Progenitor cell of endocrine pancreas (in vitro differentiated cells): ENCODE measurements at places on chromosomes 11 and 22. TPM values are rescaled to one million over a fixed set of nuclear protein-coding genes. Genes with fewer than 3 reads are reported as not detected.
A peak's percentile ranks its signal among the peaks of the same experiment; 100 is the strongest.

DNA sequence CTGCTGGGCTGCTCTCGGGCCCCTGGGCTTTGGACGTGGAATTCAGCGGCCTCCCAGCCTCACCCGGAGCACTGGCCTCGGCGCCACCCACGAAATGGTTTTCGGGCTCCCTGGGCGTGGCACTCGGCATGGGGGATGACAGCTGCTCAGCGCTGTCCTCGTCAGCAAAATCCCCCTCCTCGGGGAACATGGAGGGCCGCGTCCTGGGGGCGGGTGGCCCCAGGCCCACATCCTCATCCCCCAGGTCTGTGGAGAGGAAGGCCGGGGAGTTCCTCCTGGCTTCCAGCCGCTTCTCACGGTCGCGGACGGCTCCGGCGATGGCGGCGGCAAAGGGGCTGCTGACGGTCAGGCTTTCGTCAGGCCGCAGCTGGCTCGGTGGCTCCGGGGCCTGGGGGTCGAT is 88.4 kb downstream of the CTTN start:
- DNase-seq = no peak

DNA sequence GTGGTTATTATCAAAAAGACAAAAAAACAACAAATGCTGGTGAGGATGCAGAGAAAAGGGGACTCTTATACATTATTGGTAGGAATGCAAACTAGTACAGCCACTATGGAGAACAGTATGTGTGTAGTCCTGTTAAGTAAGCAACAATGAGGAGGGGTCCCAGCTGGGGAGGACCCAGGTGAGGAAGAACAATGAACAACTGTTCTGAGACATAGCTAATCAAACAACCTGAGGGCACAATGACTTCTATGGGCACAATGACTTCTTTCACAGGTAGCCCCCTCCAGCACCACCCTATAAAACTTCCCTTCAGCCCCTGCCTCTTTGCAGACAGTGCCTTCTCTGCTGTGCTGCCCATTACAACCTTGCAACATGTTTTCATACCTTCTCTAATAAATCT is 5.6 kb downstream of the JAML start:
- no peak for DNase-seq

- DNase-seq = no peak
Measured at GRCh38 chr11:75337195-75337654, 14.2 kb downstream of the ARRB1 start.

DNA sequence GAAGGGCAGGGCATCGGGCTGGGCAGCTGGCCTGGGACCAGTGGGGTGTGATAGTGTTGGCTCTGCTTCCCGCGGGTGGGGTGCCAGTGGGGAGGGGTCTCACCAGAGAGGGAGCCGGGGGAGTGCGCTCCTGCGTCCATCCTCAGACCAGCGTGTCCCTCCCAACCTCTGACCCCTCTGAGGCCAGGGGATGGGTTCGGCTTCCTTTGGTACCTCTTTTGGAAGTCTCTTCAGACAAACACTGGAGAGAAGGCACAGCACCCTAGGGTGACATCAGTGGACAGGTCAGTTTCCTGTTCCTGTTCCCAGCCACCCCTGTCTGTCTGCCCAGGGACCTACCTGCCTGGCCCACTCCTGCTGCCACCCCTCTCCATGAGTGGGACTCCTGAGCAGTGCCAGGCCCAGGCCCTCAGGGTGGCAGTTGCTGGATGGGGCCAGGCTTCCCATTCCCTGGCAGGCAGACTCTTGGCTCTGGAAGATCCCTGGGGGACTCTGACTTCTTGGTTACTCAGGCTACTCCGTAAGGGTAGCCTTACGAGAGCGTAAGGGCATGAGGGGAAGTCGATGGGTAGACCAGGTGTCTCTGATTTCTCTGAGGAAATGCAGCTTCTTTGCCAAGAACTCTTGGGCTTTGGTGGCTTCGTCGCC is 2.6 kb downstream of the TAGLN start:
- no peak for DNase-seq

The DLG2 gene
- total RNA-seq = 1.5 and 2.4 TPM in 2 replicates

The CYTH4 gene
- not detected in 2 replicates for total RNA-seq

The OR5F1 gene
- not detected in 2 replicates for total RNA-seq

DNA sequence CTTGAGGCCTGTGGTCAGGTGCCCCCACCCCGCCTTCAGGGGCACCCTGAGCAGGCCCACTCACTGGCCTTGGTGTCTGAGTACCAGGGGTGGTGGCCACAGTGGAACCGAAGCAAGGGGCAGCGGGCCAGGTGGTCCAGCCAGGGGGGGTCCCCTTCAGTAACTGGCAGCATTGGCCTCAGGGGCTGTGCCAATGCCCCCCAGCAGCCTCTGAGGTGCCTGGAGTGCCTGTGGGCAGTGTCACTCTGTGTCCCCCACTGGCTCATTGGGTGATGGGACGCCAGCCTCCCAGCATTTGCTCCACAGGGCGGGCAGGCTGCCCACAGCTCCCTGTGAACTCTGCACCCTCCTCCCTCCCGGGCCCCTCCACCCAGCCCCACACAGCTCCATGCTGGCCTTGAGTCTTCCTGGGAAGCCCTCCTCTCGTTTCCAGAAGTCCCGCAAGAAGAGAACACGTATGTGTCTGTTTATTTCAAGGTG is 29.5 kb upstream of the CARS1 start:
- no peak for DNase-seq

GRCh38 chr11:120938260-120938659 is 85.6 kb upstream of the TBCEL start:
- no peak for DNase-seq

DNA sequence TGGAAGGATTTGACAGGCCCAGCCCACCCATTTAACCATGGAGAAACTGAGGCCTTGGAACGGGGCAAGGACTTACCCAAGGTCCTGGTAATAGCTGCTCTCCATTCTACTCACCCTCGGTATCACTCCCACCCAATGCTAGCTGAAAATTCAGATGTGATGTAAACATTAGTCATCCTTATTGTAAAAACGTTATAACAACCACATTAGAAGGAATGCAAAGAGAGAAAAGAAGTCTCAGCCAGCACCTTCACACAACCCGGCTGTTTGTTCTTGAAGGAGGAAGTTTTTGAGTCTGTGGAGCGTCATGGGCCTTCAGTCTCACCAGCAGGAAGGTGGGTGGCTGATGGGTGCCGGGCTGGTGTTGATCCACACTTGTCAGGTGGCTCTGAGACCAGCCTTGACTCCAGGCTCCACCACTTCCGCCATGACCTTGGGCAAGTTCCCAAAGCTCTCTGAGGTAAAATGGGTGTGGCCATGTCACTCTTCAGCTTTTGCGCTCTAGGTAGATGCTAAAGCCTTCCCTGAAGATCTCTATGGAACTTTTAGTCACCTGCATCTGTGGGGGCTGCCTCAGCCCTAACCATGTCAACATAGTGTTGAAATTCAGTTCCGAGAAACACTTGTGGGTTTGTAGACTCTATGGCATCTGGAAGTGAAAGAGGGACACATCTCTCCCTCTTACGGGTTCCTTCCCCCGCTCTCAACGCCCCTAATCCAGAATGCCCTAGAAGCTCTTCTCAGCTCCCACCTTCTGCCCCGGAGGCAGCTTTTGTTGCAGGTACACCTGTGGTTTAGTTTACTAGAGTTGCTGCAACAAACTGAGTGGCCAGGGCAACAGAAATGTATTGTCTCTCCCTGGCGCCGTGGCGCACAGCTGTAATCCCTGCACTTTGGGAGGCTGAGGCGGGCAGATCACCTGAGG is 14.8 kb downstream of the CD6 start:
- no peak for DNase-seq

GRCh38 chr11:103055221-103055890 is 36.6 kb downstream of the DCUN1D5 start:
- DNase-seq = no peak

GRCh38 chr11:111707039-111707690 is 59.0 kb downstream of the PPP2R1B start:
- no peak for DNase-seq

DNA sequence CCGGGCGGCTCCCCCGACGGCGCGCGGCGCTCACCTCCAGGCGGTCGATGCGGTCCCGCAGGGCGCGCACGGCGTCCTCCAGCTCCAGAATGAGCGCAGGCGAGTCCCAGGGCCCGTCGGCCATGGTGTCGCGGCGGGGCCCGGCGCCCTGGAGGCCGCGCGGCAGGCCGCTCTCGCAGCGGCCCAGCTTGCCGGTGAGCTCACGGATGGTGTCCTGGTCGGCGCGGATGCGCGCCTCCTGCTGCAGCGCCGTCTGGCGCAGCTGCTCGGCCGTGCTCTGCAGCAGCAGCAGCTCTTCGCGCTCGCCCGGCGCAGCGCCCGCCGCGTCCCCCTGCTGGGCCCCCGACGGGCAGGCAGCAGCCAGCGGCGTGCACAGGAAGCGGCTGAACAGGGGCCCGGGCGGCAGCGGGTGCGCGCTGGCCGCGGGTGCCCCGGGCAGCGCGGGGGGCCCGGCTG is 599 bp downstream of the NPTXR start:
- DNase-seq = peak; percentile 48

DNA sequence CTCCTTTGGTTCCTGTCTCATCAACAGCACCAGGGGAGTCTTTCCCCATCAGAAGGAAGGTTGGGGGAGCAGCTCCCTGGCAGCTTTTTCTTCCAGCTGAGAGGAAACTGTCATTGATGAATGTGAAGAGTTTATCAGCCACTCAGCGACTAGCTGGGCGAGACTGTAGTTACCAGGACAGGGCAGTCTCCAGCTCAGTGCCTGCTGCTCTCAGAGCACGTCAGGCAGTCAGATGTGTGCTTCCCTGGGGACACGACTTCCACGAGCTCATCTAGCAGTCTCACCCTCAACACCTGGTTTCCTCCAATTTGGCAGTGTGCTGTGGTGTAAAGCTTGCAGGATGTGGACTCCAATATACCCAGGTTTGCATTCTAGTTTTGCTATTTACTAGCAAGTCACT is 12.5 kb upstream of the C1QTNF4 start:
- no peak for DNase-seq

The ADM2 gene
- 2.9 and 3.2 TPM in 2 replicates for total RNA-seq

The B4GALNT4 gene
- total RNA-seq = 277 and 294 TPM in 2 replicates

The POGLUT3 gene
- total RNA-seq = 25.9 and 30.6 TPM in 2 replicates

GRCh38 chr22:18148293-18148965 is 1.5 kb upstream of the USP18 start:
- no peak for DNase-seq

- peak; percentile 45 for DNase-seq
Measured at GRCh38 chr11:8794677-8795103, 112.1 kb downstream of the RPL27A start.

The RAC2 gene
- 1.7 and 1.9 TPM in 2 replicates for total RNA-seq

GRCh38 chr11:1128311-1129142 is 29.2 kb upstream of the MUC5AC start:
- DNase-seq = peak; percentile 9

- DNase-seq = no peak
Measured at GRCh38 chr11:121907379-121907778, 208.6 kb downstream of the BLID start.

The INPP5J gene
- total RNA-seq = 14.8 and 17.9 TPM in 2 replicates
